Adrenal gland (tissue), 19 donors: ENCODE measurements at places on chromosomes 2 and 18.

GRCh38 chr2:128664499-128664971 is 345.9 kb upstream of the HS6ST1 start:
- DNase-seq, result no peak

- DNase-seq, result no peak
Measured at GRCh38 chr2:38978296-38978903, 88.7 kb downstream of the ARHGEF33 start.

- no peak for DNase-seq
Measured at GRCh38 chr2:70073493-70073892, 13.8 kb upstream of the PCBP1 start.

- no peak for DNase-seq
Measured at GRCh38 chr18:26290385-26290784, 64.1 kb downstream of the TAF4B start.

- no peak for DNase-seq
Measured at GRCh38 chr2:23410596-23410995, 25.6 kb downstream of the KLHL29 start.

GRCh38 chr2:33497221-33497650 is 20.8 kb downstream of the RASGRP3 start:
- DNase-seq, result no peak

- DNase-seq, result no peak
Measured at GRCh38 chr2:24613154-24613814, 122.2 kb downstream of the NCOA1 start.

- peak; percentile 41 for DNase-seq
Measured at GRCh38 chr2:127651971-127652550, 6.1 kb downstream of the GPR17 start.

DNA sequence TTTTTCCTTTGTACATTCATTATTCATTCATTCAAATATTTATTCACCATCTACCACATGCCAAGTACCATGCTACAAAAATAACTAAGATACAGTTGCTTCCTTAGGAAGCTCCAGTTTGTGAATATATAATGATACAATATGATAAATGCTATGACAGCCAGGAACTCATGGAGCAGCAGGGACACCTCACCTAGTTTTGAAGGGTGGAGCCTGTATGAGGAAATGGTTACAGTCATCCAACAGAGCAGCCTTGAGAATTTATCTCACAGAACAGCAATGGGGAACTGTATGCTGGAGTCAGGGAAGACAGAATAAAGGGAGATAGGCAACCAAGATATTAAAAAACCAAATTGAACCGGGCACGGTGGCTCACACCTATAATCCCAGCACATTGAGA is 124.0 kb downstream of the OSBPL1A start:
- DNase-seq, result peak; percentile 32

DNA sequence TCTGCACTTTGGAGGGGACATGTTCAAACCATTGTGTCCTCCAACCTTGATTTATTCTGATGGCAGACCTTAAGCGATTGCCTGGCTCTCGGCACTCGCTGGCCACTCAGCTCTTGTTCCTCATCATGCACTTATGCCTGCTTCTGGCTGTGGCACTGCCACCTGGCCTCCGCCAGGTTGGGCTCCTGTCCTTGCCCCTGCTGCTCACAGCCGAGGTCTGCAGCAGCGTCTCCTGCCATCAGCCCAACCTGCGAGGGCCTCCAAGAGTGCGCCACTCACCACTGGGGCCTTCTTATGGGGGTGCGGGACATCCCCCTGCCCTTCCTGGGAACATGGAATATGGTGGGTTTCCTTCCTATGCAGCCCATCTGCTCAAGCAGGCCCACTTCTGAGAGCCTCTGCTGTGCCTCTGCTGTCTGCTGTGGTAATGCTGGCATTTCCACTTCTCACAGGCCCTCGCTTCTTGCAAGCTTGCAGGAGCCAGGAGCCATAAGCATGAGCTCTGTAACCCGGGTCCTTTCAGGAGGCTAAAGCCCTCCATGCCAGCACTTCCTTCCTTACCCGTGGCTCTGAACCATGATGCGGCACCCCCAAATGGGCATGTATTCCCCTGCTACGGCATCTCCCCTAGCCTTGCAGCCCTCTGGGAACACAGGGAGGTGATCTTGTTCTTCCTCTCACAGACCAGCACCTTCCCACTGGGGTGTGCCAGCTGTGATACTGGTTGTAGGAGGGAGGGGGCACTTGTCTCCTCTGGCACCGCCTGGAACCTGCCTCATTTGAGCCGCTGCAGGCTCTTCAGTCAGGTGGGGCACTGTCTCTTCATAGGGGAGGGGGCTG is 58.6 kb upstream of the HS6ST1 start:
- DNase-seq, result peak; percentile 7

DNA sequence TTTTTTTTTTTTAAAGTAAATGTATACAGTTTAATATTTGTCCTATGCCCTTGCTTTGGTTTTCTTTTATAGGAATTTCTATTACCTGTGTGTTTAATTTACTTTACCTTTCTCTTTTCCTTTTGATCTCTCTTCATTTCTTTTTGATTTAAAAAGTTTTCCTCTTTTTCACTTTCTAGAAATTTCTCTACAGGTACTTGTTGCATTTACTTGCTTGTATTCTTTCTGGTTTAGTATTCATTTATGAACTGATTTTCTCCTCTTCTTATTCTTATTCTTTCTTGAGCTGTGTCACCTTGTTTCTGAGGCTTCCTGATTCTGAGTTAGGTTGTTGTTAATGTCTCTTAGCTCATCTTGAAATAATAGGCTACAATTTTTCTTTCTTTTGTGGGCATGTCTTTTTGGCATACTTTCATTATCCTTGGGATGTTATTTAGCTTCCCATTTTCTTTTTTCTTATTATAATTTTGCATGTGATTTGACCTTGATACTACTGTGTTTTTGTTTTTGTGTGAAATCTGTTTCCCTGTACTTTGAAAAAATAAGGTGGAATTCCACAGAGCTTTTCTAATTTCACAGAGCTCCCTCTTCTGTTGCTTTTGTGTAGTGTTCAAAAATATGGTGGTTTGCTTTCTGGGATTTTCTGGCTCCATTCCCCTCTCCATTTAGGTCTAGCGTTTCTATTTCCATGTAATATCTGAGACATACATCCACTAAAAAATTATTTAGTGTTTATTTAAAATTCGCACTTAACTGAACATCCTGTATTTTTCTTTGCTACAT is 25.5 kb upstream of the ALMS1 start:
- DNase-seq, result no peak
